Activated naive CD4-positive, alpha-beta T cell treated with anti-CD3 and anti-CD28 coated beads, Interleukin-2, amount 10 ng/mL, durations not matched to agents 7 days and 5 days (primary cell): ENCODE measurements at places on chromosomes 4 and X.

DNA sequence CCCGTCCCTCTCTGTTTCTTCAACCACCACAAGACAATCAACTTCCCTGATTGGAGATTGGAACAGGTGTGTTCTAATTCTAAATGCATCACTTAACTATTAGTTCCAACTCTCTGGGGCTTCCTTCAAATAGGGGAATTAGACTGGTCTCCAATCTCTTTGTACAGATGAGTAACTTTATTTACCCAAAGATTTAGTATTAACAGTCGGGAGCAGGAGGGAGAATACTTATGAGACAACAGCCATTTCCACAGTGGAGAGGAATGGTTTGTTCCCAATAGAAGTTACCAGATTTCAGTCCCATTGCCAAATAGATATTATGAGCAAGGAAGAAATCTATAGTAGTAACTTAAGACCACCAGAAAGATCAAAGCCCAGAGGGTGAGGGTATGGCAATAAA, 46.2 kb downstream of the CASK start:
- DNase-seq = no peak

GRCh38 chr4:176125063-176125462, 59.4 kb downstream of the WDR17 start:
- no peak for DNase-seq

- DNase-seq = no peak
Measured at GRCh38 chr4:98529970-98530569, 128.3 kb downstream of the TSPAN5 start.

DNA sequence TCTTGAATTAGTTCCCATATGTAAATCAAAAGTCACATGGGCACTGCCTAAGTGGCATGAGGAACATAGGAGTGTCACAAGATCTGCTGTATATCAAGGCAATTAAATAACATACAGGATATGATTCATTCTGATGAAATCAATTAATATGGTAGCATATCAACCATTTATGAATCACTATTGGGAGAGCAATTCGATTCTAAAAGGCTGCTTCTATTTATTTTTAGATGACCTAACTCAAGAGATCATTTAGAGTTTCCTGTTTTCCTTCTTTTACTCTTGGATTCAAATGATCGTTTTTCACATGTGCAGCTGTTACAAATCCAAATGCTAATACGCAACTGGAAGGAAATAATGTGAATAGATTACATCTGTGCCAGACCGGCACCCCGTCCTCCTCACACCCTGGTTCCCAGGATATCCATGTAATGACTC, 81.9 kb downstream of the HCCS start:
- no peak for DNase-seq

DNA sequence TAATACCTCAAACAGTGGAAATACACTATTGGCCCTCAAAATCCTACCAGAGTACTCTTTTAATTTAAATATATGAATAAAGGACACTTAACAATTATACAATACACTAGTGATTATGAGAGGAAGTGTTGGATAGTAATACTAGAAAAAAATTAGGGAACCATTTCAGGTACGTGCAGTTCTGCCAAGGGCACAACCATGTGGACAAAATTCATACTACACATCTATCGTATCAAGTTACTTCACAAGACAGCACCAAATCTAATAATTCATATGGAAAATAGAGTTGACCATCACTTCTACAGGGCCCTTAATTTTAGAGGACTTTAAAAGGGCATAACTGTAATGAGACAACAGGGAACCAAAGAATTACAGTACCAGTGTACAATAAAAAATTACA, 69.2 kb upstream of the ZCCHC13 start:
- DNase-seq = no peak

DNA sequence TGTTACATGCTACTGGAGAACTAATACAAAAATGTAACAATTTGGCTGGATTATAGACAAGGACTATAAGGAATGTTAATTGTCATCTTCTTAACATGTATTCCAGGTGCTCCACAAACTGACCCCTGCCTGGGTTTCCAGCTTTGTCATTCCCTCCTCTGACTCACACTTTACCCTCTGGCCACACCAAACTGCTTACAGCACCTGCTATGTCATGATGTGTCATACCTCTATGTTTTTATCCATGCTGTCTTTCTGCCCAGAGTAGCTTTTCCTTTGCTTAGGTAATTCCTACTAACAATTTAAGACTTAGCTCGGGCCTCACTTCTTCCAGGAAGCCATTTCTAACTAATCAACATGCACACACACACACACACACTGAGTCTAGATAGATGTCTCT, 14.0 kb upstream of the SHROOM4 start:
- no peak for DNase-seq

DNA sequence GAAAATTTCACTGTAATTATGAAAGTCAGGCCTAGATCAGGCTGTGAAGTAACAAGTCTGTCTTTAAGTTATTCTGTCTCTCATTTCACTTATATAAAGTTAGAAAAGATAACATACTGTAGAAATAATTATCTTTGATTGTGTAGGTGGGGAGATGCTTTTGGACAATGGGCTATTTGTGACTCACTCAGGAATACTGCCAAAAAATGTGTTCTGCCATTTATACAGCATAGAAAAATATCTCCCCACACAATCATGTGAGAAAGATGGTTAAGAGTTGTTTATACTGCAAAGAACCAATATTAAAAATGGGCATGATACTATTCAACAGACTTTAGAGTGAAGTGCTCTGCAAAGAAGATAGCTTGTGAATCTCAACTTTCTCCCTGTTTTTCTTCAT, 95.0 kb upstream of the GABRA2 start:
- no peak for DNase-seq

GRCh38 chr4:185672151-185672550, 136.8 kb upstream of the PDLIM3 start:
- DNase-seq = no peak

DNA sequence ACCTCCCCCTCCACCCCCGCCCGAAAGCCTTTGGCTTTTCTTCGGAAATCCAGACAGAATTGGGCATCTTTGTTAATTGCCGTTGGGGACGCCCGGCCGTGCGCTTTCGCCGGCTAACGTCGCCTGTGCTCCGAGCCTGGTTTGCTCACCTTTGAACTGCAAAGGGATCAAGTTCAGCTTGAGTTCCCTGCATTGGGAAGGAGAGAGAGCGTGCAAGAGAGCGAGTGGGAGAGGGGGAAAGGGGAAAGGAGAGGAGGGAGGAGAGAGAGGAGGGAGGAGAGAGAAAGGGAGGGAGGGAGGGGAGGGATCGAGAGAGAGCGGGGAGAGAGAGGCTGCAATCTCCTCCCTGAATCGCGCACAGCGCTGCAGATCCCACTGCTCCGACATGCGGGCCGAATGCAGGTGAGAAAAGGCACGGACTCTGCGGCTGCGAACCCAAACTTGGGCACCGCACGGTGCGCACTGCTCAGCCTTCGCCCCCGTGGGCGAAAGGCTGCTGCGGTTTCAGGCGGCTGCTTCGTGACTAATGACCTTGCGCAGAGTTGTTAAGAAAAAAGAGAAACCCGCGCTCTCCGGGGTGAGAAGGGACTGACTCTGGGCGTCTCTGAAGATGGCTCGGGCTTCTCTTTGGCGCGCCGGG, at the start of gene PCDH7:
Gene PCDH7 (plus strand): TSS at position 349 of the 640 bp plus-strand sequence. CDS start 1,054 bp downstream, outside the sequence.
- no peak for DNase-seq

DNA sequence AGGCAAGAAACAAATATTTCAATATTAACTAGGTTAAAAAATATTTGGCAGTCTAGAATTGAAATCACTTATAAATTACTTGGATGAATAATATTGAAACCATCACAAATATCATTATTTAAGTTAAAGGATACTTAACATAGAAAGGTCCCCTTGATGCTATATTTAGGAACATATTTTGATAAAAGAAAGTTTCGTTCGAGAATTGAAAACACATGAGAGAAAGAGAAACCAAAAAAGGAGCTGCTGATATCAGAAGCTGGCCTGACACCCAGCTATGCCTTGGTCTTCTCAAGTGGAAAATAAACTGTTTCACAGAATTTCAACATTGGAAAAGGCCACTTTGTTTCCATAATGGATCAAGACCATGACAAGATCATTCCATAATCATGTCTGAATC, 762.4 kb downstream of the DMD start:
- no peak for DNase-seq

DNA sequence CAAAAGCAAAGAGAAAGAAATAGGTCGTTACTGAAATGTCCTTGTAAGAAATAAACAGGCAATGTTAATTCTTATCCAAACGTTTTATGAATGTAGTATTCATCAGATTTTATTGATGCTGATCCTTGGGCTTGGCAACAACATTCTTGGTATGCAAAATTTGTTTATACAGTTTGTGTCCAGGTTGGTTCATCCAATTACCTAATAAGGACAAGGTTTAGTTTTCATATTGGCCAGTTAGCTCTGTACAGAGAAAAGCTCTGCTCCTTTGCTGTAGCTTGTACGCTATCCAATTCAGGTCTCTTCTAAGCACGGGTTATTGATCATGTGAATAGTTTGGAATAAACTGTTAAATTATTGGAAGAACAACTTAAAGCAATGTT, 14.4 kb upstream of the CCNG2 start:
- no peak for DNase-seq

- DNase-seq = peak; percentile 61
Measured at GRCh38 chr4:113394730-113395530, 345.5 kb downstream of the ANK2 start.

- no peak for DNase-seq
Measured at GRCh38 chrX:3990569-3990968, 277.1 kb upstream of the PRKX start.

GRCh38 chr4:80948141-80948540, 82.4 kb upstream of the BMP3 start:
- DNase-seq = no peak

- DNase-seq = peak; percentile 27
Measured at GRCh38 chrX:123731258-123731986, 1.4 kb downstream of the THOC2 start.

- DNase-seq = no peak
Measured at GRCh38 chr4:56531823-56532222, 26.2 kb downstream of the ARL9 start.

DNA sequence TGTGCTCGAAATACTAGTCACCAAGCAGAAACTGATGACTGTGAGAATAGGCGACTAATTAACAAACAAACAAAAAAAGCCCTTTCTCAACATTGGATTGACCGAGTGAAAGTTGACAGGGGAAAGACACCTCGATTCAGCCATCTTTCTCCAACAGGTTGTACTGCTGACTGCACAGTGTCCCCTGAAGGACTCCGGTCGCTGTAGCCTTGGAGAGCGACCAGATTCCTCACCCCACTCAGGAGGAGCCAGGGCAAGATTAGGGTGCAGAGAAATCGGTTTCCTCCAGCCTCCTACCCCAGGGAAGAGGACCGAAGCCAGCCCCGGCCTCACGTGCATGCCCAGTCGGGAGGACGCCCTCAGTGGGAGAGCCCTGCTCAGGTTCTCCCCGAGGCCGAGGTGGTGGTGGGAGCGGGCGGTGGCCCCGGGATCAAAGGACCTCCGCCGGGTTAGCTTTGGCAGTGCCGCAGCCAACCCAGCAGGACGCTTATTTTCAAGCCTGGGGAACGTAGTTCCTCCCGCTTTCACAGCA, 1.1 kb upstream of the RAP1GDS1 start:
- no peak for DNase-seq

DNA sequence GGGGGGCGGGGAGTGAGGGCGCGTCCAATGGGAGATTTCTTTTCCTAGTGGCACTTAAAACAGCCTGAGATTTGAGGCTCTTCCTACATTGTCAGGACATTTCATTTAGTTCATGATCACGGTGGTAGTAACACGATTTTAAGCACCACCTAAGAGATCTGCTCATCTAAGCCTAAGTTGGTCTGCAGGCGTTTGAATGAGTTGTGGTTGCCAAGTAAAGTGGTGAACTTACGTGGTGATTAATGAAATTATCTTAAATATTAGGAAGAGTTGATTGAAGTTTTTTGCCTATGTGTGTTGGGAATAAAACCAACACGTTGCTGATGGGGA, 1.1 kb downstream of the HTT start:
- no peak for DNase-seq
